Tibial nerve (tissue), 4 donors: ENCODE measurements at places on chromosomes 6 and 20. TPM values are rescaled to one million over a fixed set of nuclear protein-coding genes. Genes with fewer than 3 reads are reported as not detected.
A peak's percentile ranks its signal among the peaks of the same experiment; 100 is the strongest.

DNA sequence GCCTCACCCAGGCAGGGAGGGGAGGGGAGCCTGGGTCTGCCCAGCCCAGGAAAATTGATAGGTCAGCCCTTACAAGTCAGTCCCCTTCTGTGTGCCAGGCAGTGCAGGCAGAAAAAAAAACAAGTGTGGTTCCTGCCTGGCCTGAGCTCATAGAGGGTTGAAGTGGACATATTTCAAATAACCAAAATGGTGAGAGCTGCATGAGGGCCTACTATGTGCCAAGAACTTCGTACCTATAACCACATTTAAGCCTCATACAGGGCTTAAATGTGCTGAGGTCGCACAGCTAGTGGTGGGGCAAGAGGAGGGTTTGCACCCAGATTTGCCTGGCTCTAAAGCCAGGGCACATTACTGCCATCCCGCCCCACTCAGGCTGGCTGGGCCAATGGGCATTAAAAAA is 6.9 kb upstream of the NOL4L start:
- no peaks in the 10 kb centered on the region for H3K27me3 ChIP-seq
- no peak for DNase-seq
- no peak overlapping the region for H3K27ac ChIP-seq

- DNase-seq = no peak
- no peaks in the 10 kb centered on the region for H3K27me3 ChIP-seq
- no peak overlapping the region for H3K4me3 ChIP-seq
- H3K27ac ChIP-seq = peak overlapping the region; percentile 32
Observed at GRCh38 chr6:491233-491632, 99.7 kb downstream of the IRF4 start.

- H3K27ac ChIP-seq = no peak overlapping the region
- H3K36me3 ChIP-seq = no peaks in the 10 kb centered on the region
- no peaks in the 10 kb centered on the region for H3K4me1 ChIP-seq
- DNase-seq = no peak
- H3K4me3 ChIP-seq = no peak overlapping the region
- H3K27me3 ChIP-seq = no peaks in the 10 kb centered on the region
Observed at GRCh38 chr6:80974579-80974978, 777.9 kb downstream of the TENT5A start.

DNA sequence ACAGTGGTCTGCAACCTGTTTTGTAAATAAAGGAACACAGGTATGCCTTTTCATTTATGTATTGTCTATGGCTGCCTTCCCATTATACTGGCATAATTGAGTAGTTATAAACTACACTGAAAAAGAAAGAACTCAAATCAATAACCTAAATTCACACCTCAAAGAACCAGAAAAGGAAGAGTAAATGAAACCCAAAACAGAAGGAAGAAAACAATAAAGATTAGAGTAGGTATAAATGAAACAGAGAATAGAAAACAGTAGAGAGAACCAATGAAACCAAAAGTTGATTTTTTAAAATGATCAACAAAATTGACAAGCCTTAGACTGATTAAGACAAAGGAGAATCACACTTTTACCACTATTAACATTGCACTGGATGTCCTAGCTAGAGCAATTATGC is 34.7 kb downstream of the FAM184A start:
- H3K4me3 ChIP-seq = no peak overlapping the region
- H3K36me3 ChIP-seq = no peaks in the 10 kb centered on the region
- H3K4me1 ChIP-seq = no peaks in the 10 kb centered on the region
- DNase-seq = no peak
- H3K27ac ChIP-seq = no peak overlapping the region

DNA sequence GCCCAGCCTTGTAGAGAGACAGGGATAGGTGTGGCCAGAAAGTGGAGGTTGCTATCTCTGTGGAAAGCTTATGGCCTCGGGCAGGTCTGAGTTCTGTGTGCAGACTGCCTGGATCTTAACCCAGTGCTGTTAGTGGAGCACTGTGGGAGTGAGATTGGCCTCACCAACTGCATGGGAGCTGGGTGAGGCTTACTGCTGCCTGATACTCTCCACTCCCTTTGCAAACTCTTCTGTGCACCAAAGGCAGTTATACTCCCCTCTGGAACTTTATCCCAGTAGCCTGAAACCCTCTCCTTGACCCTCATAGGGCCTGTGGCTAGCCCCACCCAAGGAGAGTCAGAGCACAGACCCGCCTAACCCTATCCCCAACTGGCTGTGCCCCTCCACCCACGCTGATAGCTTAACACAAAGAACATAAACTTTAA is 41.4 kb upstream of the PKIB start:
- no peaks in the 10 kb centered on the region for H3K36me3 ChIP-seq
- H3K27me3 ChIP-seq = no peaks in the 10 kb centered on the region

DNA sequence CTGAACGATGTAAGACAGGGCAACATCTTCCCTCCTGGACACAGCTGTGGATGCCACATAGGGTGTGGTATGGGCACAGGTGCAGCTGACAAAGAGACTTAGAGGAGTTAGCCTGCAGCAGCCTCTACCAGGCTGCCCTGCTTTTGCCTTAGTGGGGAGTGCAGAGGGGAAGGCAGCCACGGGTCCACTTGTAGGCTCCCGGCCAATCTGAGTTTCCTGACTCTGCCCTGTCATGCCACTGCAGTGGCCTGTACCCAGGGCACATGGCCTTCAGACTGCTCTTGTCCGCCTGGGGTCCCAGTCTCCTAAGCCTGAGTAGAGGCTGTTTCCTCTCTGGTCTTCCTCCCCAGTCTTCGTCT is 17.1 kb upstream of the CST9L start:
- no peak overlapping the region for H3K4me3 ChIP-seq
- H3K27ac ChIP-seq = no peak overlapping the region
- DNase-seq = no peak
- no peaks in the 10 kb centered on the region for H3K27me3 ChIP-seq
- H3K4me1 ChIP-seq = no peaks in the 10 kb centered on the region

DNA sequence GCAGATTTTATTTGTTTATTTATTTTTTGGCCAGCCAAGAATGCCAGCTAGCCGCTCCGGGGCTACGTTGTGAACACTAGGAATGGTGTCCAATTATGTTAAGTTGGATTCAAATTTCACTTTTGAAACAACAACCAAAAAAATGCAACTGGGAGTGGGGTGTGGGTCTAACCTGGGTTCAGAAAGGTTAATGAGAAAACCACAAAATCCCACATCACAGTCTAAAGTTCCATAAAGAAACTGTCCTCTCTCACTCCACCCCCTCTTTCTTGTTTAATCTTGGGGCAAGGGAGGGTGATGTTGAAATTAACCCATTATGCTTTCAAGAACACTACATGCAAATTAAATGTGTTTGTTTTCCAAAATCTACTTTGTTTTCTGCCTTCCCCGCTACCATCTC is 77.2 kb downstream of the LINC00237 start:
- no peak overlapping the region for H3K27ac ChIP-seq
- no peaks in the 10 kb centered on the region for H3K36me3 ChIP-seq
- no peak for DNase-seq
- H3K27me3 ChIP-seq = no peaks in the 10 kb centered on the region
- H3K4me3 ChIP-seq = no peak overlapping the region
- H3K4me1 ChIP-seq = no peaks in the 10 kb centered on the region

DNA sequence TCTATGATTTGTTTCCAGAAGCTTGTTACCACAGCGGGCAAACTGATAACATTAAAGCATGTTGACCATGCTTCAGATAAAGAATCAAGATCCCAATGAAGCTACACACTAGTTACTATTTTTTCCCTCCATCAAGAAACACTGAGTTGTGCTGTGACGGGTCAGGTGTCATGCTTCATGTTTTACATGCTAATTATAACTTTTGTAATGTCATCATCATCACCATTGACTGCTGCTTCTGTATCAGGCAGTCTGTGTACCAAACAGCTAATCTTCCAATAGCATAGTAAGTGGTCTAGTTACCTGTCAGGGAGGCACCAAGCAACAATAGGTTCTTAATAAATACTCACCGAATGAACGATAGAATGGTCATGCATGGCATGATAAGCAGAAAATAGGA is 388.1 kb downstream of the THBS2 start:
- peaks cover 4% of the 10 kb centered on the region for H3K4me1 ChIP-seq
- H3K27ac ChIP-seq = no peak overlapping the region
- DNase-seq = no peak
- H3K4me3 ChIP-seq = no peak overlapping the region
- no peaks in the 10 kb centered on the region for H3K27me3 ChIP-seq
- H3K36me3 ChIP-seq = no peaks in the 10 kb centered on the region

- H3K27ac ChIP-seq = no peak overlapping the region
- H3K4me3 ChIP-seq = no peak overlapping the region
- DNase-seq = no peak
- H3K27me3 ChIP-seq = no peaks in the 10 kb centered on the region
Observed at GRCh38 chr6:21284166-21284565, 309.4 kb upstream of the SOX4 start.

DNA sequence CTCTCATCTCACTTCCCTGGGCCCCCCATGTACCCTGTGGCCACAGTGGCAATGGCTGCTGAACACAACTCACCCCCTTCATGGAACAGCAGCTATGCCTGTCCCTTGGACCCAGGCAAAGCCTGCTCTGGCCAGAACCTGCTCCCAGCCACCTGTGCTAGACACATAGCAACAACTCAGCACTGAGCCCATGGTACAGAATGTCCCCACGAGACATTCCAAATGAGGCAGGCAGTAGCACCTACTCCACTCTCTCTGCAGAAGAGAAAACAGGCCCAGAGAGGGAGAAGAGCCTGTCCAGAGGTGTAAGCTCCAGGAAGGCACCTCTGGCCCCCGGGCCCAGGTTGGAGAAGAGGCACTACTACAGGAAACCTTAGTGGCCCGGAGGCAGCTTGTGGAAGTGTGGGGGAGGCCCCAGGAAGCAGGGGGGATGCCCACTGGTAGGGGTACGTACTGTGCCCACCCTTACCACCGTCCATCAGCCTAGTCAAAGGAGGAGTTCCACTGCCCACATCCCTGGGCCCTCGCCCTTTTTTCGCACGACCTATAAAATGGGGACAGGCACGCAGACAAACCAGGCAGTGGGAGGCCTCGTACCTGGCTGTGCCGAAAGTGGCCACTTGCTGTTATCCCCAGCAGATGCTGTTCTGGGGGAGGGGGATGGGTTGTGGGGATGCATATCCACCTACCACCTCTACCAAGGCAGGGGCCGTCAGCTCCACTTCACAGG is 97.2 kb downstream of the ASXL1 start:
- H3K27me3 ChIP-seq = no peaks in the 10 kb centered on the region
- H3K36me3 ChIP-seq = peaks cover 63% of the 10 kb centered on the region
- H3K4me3 ChIP-seq = no peak overlapping the region
- H3K27ac ChIP-seq = peak overlapping the region; percentile 50
- DNase-seq = no peak

- H3K27ac ChIP-seq = peak overlapping the region; percentile 75
- no peaks in the 10 kb centered on the region for H3K36me3 ChIP-seq
- no peaks in the 10 kb centered on the region for H3K27me3 ChIP-seq
- no peak overlapping the region for H3K4me3 ChIP-seq
Observed at GRCh38 chr6:116328528-116328903, 42.2 kb upstream of the DSE start.

DNA sequence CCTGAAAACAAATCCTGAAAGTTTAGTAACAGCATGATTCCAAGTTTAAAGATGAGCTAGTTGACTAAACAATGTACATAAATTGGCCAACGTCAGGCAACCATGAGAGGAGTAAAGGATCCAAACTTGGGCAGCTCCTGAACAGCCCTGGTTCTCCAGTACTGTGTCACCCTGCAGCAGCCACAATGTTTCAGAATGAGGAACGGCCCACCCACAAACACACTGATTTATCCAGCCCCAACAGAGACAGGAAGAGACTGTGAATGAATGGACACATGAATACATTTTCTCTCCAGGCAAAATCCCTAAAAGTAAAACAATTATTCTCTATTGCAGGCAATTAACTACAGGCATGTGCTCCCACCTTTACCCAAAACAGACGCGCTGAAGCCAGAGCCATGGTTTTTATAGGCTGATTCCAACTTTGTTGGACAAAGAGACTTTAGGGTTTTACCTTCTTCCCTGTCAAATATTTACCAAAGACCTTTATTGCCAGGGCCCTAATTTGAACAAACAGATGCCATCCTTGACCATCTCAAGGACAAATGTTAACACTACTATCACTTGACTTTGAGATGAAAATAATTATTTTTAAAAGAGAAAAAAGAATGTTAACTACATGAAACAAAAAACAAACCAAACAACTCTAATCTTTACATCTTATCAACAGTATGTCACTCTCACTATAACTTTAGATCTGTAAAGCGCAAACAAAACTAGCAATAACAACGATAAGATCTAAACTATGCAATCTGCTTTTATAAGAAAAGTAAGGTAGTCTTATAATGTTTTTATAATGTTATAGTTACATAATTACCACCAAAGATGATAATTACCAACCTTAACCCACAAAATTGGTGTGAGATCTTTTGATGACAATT is 22.9 kb downstream of the CNKSR3 start:
- no peak overlapping the region for H3K4me3 ChIP-seq
- peaks cover 14% of the 10 kb centered on the region for H3K4me1 ChIP-seq
- DNase-seq = no peak
- H3K36me3 ChIP-seq = no peaks in the 10 kb centered on the region

DNA sequence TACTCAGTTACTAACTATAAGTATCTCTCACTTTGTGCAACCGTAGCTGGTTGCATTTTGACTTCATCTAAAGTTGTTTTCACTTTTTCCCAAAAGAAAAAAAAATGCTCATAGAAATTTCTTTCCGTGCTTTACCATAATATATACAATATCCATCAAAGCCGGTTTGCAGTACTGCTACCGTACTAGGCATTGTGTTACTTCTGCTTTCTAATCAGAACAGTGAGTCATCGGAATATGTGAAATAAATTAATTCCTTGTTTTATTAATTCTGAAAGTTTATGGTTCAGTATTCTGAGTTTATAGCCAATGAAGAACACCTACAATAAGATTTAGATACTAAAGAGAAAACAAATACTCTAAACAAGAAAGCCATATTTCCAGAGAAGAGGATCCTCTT is 72.5 kb downstream of the TNFRSF21 start:
- DNase-seq = no peak
- H3K36me3 ChIP-seq = no peaks in the 10 kb centered on the region
- no peaks in the 10 kb centered on the region for H3K27me3 ChIP-seq
- no peak overlapping the region for H3K27ac ChIP-seq

DNA sequence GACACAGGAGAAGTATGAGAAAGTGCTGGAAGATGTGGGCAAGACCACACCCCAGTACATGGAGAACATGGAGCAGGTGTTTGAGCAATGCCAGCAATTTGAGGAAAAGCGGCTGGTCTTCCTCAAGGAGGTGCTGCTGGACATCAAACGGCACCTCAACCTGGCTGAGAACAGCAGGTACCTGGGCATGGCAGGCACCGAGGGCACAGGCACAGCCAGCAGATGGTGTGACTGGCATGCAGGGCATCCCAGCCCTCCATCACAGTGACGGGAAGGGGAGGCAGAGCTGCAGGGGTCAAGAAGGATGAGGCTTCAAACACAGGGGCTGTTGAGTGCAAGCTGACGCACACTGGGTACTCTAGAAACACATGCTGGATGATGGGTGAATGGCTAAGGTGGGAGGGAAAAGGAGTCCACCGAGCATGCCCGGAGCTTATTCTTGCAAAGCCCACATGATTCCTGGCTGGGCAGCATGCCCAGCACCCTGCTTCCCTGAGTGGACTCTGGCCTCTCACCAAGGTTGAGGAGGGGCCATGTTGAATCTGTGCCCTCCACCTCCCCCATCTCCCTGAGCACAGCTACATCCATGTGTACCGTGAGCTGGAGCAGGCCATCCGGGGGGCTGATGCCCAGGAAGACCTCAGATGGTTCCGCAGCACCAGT is 26.3 kb downstream of the SPDEF start:
- no peak for DNase-seq
- H3K27me3 ChIP-seq = no peaks in the 10 kb centered on the region
- H3K36me3 ChIP-seq = no peaks in the 10 kb centered on the region
- no peak overlapping the region for H3K27ac ChIP-seq
- no peaks in the 10 kb centered on the region for H3K4me1 ChIP-seq

SLC2A10 gene
- 31.5 TPM for total RNA-seq

ELOVL2 gene
- total RNA-seq = 2.2 TPM

TRIM10 gene
- not detected for total RNA-seq

KCNK15 gene
- total RNA-seq = 1.2 TPM

BNIP5 gene
- total RNA-seq = not detected

PRPH2 gene
- 0.22 TPM for total RNA-seq

PRICKLE4 gene
- total RNA-seq = 27.9 TPM

PRR3 gene
- total RNA-seq = 9.0 TPM
